ENCODE measurements at places on chromosomes 12 and 14. TPM values are rescaled to one million over a fixed set of nuclear protein-coding genes. Genes with fewer than 3 reads are reported as not detected.

DNA sequence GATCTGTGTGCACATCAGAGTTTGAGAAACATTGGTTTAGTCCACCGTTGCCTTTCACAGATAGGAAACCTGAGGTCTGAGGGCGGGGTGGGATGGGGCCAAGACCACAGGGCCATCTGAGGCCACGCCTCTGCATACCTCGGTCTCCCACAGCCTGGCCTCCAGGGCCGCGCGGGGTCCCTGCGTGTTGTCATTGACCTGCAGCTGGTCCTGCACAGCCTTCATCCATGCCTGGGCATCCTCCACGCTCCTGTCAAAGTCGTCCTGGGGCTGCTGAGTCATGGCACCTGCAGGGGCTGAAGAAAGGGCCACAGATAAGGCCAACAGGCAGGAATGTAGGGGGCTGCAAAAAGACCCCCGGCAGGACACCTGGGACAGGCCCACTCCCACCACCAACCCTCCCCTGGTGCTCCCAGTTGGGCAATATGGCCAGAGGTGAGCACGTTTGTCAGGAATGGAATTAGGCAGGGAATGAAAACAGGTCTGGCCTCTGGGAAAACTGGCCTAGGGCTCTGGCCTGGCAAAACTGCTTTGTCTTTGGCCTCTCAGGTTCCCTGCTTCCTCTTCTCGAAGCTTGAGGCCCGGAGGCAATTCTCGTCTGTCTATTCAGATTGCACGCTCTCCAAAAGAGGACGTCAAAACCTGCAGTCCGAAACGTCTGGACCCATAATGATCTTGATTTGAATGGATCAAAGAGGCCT is 40.8 kb downstream of the SYNE3 start:
- no peak for DNase-seq

Gene SLC5A8
- not detected for polyA plus RNA-seq

GRCh38 chr12:19382111-19382526 is 57.2 kb upstream of the AEBP2 start:
- DNase-seq = peak; percentile 88

GRCh38 chr12:128810182-128811127 is 13.3 kb downstream of the SLC15A4 start:
- no peak for DNase-seq

DNA sequence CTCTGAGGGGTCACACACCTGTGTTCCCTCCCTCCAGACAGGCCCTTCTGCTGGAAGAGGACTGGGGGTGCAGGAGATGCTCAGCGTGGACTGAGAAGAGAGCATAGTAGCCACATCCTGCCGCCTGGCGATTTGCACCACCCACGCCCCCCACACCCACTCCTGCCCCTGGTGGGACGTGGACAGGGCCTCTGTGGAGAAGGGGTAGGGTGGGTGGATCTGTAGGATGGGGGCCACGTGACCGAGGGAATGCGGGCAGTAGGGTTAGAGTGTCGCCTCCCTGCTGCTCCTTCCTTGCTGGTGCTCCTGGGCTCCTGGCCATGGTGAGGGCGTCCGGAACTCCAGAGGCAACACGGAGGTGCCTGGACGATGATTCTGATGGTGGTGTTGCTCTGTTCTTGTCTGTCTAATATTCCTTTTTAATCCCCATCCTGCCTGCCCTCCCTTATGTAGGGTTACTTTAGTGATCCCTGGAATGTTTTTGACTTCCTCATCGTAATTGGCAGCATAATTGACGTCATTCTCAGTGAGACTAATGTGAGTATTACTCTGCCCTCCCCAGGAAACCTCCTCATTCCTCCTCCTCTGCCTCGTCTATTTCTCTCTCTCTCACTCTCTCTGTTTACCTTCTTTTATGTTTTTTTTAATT is 161.5 kb upstream of the FKBP4 start:
- no peak for DNase-seq

DNA sequence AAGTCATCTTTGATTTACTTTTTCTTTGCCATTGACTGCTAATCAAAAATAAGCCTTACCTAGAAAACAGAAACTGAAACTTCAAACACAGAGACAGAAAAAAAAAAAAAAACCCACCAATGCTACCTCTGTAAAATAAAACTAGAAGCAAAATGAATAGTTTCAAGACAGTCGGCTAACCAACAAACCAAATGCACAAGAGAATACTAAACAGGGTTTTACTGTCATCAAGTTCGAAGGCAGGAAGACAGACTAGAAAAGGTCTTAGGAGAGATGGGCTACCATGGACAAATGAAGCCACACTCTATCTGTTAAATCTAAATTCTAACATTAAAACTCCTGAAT is 59.5 kb downstream of the SEL1L start:
- DNase-seq = no peak

Gene GLS2
- 0.44 TPM for polyA plus RNA-seq

Gene PTHLH
- polyA plus RNA-seq = 10.9 TPM

Gene RTL1
- polyA plus RNA-seq = 0.03 TPM

DNA sequence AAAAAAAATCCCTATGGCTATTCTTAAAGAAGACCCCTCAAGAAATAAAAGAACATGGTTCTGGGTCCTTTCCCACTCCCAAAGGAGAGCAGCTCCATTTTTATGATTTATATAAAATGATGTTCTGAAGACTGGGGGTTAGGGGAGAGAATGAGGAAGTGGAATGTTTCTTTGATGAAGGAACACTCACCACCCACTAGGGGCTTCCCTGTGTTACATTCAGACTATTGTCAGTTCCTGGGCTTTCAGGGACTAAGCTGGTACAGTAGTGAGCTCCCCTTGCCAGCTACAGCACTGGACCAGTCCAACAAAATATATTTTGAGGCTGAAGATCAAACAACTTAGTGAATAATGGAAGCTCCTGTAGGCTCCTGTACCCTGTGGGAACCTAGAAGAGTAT is 98.9 kb downstream of the HMGA2 start:
- no peak for DNase-seq
